ENCODE measurements at places on chromosomes 2 and 18.

DNA sequence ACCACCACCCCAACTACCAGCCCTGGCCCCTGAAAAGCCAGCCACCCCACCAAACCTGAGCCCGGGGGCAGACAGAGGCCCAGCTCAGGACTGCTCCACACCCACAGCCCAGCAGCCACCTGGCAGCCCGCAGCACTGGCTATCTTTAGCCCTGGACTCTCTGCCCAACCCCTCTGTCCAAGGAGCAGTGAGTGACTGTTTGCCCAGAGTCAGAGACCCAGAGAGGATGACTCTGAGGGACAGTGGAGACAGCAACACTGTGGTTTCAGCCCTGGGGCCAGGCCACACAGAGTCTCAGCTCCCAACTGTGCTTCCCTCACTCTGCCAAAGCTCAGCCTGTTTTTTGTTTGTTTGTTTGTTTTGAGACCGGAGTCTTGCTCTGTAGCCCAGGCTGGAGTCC lies 32.6 kb downstream of the BIN1 start:
- H3K4me1 ChIP-seq, result peaks cover 7% of the 10 kb centered on the region
- H3K4me3 ChIP-seq, result no peak overlapping the region
- no peak for DNase-seq
- H3K36me3 ChIP-seq, result no peaks in the 10 kb centered on the region

- no peaks in the 10 kb centered on the region for H3K27me3 ChIP-seq
- no peaks in the 10 kb centered on the region for H3K36me3 ChIP-seq
- peaks cover 3% of the 10 kb centered on the region for H3K4me1 ChIP-seq
Observed at GRCh38 chr2:136538489-136538888, 226.9 kb upstream of the THSD7B start.

DNA sequence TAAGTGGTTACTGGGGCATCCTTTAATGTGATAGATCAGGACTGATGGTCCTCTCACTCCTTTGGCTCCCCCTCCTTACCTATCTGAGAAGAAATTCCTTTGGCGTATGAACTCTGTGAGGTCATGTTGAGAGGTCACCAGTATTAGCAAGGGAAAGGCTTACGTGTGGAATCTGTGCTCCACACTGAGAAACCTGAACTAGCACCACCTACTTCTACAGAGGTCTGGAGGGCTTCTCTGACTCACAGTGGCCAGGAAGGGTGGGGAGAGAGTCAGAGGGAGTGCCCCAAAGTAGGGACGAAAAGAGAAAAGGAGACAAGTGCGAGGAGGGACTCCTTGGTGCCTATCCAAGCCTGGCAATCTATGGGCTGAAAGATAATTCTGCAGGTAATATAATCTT lies 348.6 kb downstream of the TNS1 start:
- H3K4me1 ChIP-seq, result no peaks in the 10 kb centered on the region
- no peaks in the 10 kb centered on the region for H3K27me3 ChIP-seq
- no peak overlapping the region for H3K4me3 ChIP-seq
- no peak for DNase-seq
- H3K36me3 ChIP-seq, result no peaks in the 10 kb centered on the region

DNA sequence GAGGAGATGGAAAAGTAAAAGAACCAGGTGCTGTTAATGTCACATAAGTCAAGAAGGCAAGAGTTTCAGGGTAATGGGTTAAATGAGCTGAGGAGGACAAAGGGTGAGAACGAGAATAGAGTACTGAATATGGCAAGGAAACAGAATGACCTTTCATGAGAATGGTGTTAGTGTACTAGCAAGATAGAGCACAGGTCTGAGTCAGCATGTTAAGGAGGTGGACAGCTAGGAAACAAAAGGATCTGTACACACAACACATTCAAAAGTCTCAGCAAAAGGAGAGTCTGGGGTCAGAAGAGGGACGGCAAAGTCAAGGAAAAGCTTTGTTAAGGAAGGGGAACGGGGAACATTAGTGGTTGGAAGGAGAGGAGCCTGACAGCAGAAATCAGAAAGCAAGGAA lies 28.9 kb downstream of the LMAN2L start:
- no peak for DNase-seq
- no peaks in the 10 kb centered on the region for H3K27me3 ChIP-seq
- H3K27ac ChIP-seq, result no peak overlapping the region

DNA sequence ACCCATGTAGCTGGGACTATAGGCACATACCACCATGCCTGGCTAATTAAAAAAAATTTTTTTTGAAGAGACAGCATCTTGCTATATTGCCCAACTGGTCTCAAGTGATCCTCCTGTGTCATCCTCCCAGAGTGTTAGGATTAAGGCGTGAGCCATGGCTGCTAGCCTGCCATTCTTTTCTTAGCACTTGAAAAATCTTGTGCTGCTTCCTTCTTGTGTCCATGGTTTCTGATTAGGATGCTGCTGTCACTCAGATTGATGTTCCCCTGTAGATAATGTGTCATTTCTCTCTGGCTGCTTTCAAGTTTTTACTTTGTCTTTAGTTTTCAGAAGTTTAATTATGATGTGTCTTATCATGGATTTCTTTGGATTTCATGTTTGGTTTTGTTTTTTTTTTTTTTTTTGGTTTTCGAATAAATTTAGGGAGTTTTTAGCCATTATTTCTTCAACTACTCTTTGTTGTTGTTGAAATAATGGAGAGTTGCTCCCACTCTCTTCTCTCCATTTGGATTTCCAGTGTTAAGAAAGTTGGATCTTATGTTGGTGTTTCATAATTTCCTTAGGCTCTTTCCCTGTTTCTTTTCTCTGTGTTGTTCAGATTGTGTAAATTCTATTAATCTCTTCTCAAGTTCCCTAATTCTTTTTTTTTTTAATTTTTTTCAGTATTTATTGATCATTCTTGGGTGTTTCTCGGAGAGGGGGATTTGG lies 2.5 kb downstream of the ATP9B start:
- DNase-seq, result no peak
- H3K27me3 ChIP-seq, result no peaks in the 10 kb centered on the region
- H3K36me3 ChIP-seq, result no peaks in the 10 kb centered on the region
- H3K4me3 ChIP-seq, result no peak overlapping the region

GRCh38 chr18:31252522-31252921 lies 65.4 kb upstream of the DSG1 start:
- no peak for DNase-seq
- H3K4me3 ChIP-seq, result no peak overlapping the region
- H3K27ac ChIP-seq, result no peak overlapping the region
- peaks cover 22% of the 10 kb centered on the region for H3K4me1 ChIP-seq

- no peak overlapping the region for H3K4me3 ChIP-seq
- DNase-seq, result no peak
- no peaks in the 10 kb centered on the region for H3K27me3 ChIP-seq
- H3K4me1 ChIP-seq, result peaks cover 25% of the 10 kb centered on the region
Observed at GRCh38 chr18:48134609-48135008, 204.2 kb upstream of the SMAD2 start.

DNA sequence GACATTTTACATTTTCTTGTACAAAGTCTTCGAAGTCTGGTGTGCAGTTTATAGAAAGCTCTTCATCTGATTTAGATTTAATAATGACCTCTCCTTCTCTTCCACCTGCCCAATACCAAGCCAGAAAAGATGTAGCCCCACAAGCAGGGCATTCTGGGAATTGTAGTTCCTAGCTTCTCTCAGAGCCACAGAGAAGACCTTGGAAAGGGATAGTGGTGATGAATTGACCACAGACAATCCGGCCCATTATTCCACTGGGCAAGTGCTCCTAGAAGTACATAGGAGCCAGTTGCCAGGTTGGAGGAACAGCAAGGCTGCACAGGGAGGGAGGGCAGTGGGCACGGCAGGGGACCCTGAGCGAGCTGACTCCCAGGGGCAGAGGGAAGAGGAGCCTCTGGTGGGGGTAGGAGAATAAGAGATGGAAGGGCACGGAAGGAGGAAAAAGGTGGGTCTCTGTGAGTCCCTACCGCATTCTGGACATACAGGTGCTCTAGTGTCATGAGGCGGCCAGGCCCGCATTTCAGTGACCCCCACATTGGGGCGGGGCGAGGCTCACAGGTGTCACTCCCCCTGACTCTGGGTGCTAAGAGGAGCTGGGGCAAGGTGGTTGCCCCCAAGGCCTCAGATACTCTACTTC lies 152.5 kb upstream of the HAAO start:
- no peak overlapping the region for H3K27ac ChIP-seq
- no peaks in the 10 kb centered on the region for H3K36me3 ChIP-seq
- H3K27me3 ChIP-seq, result no peaks in the 10 kb centered on the region
- DNase-seq, result no peak
- H3K4me3 ChIP-seq, result no peak overlapping the region

GRCh38 chr2:206160125-206160806 lies 571 bp downstream of the EEF1B2 start:
- no peaks in the 10 kb centered on the region for H3K27me3 ChIP-seq
- H3K4me1 ChIP-seq, result no peaks in the 10 kb centered on the region
- peak overlapping the region; percentile 91 for H3K27ac ChIP-seq
- H3K36me3 ChIP-seq, result peaks cover 30% of the 10 kb centered on the region
- DNase-seq, result no peak

- H3K36me3 ChIP-seq, result no peaks in the 10 kb centered on the region
- no peak overlapping the region for H3K27ac ChIP-seq
- H3K4me3 ChIP-seq, result no peak overlapping the region
- H3K27me3 ChIP-seq, result no peaks in the 10 kb centered on the region
- no peaks in the 10 kb centered on the region for H3K4me1 ChIP-seq
Observed at GRCh38 chr2:114160263-114160981, 270.5 kb downstream of the ACTR3 start.

GRCh38 chr18:38663270-38663669 lies 1097.7 kb upstream of the CELF4 start:
- DNase-seq, result no peak
- no peaks in the 10 kb centered on the region for H3K4me1 ChIP-seq
- H3K36me3 ChIP-seq, result no peaks in the 10 kb centered on the region
- H3K27me3 ChIP-seq, result no peaks in the 10 kb centered on the region
- H3K4me3 ChIP-seq, result no peak overlapping the region

GRCh38 chr2:231803501-231804138 lies 17.4 kb downstream of the COPS7B start:
- no peaks in the 10 kb centered on the region for H3K27me3 ChIP-seq
- no peak overlapping the region for H3K27ac ChIP-seq

- H3K4me3 ChIP-seq, result no peak overlapping the region
- no peak overlapping the region for H3K27ac ChIP-seq
- no peaks in the 10 kb centered on the region for H3K4me1 ChIP-seq
Observed at GRCh38 chr18:62898359-62898758, 183.0 kb downstream of the PHLPP1 start.

DNA sequence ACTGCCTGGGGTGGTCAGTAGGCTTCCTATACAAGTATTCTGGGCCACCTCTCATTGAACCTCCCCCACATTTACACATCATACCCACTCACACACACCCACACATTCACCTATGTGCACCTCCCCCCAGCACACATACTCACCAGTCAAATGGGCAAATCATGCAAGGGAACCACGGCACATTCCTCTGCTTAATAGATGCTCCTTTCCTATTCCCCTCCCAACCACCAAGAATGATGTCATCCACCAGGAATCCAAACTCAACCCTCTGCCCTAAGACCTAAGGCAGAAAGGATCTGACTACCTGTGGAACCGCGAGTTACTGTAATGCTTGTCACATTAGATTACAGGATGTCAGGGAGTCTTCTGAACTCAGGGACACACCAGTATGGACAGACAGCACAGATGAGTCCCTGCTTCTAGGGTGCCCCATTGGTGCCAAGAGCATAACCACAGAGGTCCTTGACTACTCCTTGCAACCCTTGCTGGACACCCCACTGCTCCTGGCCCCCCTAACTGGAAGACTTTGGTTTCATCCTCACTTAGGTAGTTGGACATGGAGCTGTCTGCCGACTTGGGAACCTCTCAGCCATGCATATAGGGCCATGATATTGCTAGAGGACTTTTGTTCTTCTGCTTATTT lies 21.5 kb upstream of the CAB39 start:
- no peak overlapping the region for H3K4me3 ChIP-seq
- H3K36me3 ChIP-seq, result no peaks in the 10 kb centered on the region
- H3K27me3 ChIP-seq, result no peaks in the 10 kb centered on the region

GRCh38 chr18:8982416-8983183 lies 119.9 kb upstream of the NDUFV2 start:
- no peaks in the 10 kb centered on the region for H3K27me3 ChIP-seq
- no peak overlapping the region for H3K4me3 ChIP-seq

DNA sequence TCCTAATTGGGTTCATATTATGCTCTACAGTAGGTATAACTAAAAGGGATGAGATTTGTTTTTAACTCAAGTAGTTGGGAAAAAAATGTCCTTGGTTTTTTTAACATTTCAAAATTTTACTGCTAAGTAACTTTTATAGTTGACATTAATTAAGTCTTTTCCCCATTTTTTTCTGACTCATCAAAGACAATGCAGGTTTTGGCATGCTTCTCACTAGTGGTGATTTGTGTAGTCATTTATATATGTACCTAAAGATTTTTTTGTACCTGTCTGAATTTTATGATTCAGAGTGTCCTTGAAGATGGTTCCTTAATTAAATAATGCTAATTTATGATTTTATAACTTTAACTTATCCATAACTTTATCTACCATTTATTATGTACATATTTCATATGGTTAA lies 882.3 kb upstream of the TMEFF2 start:
- H3K4me1 ChIP-seq, result no peaks in the 10 kb centered on the region
- no peak for DNase-seq
- no peaks in the 10 kb centered on the region for H3K36me3 ChIP-seq
- H3K27me3 ChIP-seq, result no peaks in the 10 kb centered on the region
- H3K27ac ChIP-seq, result no peak overlapping the region

Data from right atrium auricular region (tissue), 2 donors.